Colonic mucosa (tissue), 4 donors: ENCODE measurements at places on chromosomes 7 and 10. TPM values are rescaled to one million over a fixed set of nuclear protein-coding genes. Genes with fewer than 3 reads are reported as not detected.

DNA sequence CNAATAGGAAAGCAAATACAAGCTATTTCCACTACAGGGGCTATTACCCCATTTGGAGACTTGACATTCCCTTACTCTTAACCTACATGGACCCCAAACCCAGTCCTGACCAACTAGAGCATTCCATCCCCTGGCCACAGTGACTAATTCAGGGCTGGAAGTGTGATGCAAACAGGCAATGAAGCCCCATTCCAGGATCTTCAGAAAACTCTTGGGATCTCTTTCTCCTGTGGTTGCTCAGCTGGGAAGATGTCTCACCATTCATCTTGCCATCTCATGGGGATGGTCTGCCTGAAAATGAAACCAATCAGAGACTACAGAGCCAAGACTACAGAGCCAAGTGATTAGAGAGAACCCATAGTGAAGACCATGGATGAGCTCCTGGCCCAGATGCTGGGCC is 206.2 kb downstream of the ZNF365 start:
- H3K27ac ChIP-seq = no peak overlapping the region
- no peaks in the 10 kb centered on the region for H3K4me1 ChIP-seq
- no peak for DNase-seq
- H3K36me3 ChIP-seq = no peaks in the 10 kb centered on the region
- H3K4me3 ChIP-seq = no peak overlapping the region

- H3K27ac ChIP-seq = no peak overlapping the region
- DNase-seq = no peak
- H3K4me3 ChIP-seq = no peak overlapping the region
These were observed 402.6 kb upstream of the ANKRD30A start for GRCh38 chr10:36722777-36723176.

DNA sequence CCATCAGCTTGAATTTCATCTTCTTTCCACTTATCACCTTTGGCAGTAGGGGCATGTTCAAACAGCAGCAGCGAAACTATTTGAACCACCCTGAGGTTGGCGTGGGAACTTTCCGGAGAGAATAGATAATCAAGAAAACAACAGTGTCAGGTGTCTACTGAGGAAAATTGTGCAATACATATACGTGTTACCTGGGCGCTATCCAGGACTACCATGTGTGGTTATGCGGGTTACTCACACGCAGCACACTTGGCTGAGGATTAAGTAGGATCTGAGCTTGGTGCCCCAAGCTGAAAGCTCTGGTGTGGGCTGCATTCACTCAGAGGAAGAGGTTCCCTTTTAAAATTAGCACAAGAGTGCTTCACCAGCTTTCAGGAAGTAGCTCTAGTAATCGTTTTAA is 8.8 kb upstream of the ABI1 start:
- H3K27ac ChIP-seq = no peak overlapping the region
- no peaks in the 10 kb centered on the region for H3K27me3 ChIP-seq
- H3K4me1 ChIP-seq = no peaks in the 10 kb centered on the region
- no peaks in the 10 kb centered on the region for H3K36me3 ChIP-seq
- DNase-seq = no peak

DNA sequence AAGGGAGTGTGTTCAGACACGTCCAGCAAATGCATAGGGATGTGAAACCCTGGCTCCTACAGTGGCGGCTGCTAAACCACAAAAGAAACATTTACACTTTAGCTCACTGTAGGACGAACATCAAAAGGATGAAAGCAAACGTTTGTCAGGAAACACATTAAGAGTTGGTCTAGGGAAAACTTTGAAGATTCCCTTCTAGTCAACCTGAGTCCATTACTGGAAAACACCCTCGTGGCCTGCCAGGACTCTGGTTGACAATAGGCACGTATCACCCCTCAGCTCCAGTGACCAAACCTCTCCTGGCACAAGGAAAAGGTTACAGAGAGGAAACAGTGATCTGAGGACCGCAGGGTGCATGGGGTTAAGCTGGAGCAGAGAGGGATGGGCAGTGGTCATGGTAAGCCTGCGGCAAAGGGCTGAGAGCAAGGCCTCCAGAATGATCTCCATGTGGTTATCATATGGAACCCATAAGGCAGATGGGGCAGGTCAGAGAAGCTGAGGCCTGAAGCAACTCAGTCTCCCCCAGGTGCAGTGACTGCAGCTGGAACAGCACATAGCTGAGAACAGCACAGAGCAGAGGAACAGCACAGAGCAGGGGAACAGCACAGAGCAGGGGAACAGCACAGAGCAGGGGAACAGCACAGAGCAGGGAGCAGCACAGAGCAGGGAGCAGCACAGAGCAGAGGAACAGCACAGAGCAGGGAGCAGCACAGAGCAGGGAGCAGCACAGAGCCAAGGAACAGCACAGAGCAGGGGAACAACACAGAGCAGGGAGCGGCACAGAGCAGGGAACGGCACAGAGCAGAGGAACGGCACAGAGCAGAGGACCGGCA is 49.9 kb downstream of the CHST15 start:
- H3K36me3 ChIP-seq = no peaks in the 10 kb centered on the region
- no peak for DNase-seq
- no peak overlapping the region for H3K4me3 ChIP-seq
- no peaks in the 10 kb centered on the region for H3K4me1 ChIP-seq
- H3K27me3 ChIP-seq = no peaks in the 10 kb centered on the region

DNA sequence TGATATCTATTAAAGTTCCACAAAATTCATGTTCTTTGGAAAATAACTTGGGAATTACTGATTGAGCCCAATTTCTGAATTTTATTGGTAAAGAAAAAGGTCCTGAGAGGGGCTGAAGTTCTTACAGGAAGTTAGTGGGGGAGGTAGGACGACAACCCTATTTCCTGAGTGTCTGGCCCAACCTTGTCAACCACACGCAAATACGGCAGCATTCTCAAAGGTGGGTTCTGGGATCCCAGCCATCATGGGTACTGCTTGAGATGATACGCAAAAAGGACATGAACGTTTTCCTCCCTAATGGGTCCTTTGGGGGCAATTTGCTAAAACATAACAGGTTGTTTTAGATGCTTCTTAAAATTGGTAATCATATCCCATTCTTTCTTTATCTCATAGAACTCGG is 2.7 kb upstream of the PDCD4 start:
- peak overlapping the region; percentile 57 for H3K27ac ChIP-seq
- H3K27me3 ChIP-seq = no peaks in the 10 kb centered on the region
- DNase-seq = no peak
- H3K36me3 ChIP-seq = no peaks in the 10 kb centered on the region
- H3K4me1 ChIP-seq = peaks cover 3% of the 10 kb centered on the region

- H3K4me1 ChIP-seq = no peaks in the 10 kb centered on the region
- no peak overlapping the region for H3K4me3 ChIP-seq
- no peak overlapping the region for H3K27ac ChIP-seq
- no peaks in the 10 kb centered on the region for H3K36me3 ChIP-seq
- H3K27me3 ChIP-seq = no peaks in the 10 kb centered on the region
These were observed 25.5 kb downstream of the OGDHL start for GRCh38 chr10:49736564-49737113.

The OR6B1 gene
- total RNA-seq = not detected

The GJD4 gene
- not detected for total RNA-seq
